ENCODE measurements at places on chromosomes 3 and 15.

DNA sequence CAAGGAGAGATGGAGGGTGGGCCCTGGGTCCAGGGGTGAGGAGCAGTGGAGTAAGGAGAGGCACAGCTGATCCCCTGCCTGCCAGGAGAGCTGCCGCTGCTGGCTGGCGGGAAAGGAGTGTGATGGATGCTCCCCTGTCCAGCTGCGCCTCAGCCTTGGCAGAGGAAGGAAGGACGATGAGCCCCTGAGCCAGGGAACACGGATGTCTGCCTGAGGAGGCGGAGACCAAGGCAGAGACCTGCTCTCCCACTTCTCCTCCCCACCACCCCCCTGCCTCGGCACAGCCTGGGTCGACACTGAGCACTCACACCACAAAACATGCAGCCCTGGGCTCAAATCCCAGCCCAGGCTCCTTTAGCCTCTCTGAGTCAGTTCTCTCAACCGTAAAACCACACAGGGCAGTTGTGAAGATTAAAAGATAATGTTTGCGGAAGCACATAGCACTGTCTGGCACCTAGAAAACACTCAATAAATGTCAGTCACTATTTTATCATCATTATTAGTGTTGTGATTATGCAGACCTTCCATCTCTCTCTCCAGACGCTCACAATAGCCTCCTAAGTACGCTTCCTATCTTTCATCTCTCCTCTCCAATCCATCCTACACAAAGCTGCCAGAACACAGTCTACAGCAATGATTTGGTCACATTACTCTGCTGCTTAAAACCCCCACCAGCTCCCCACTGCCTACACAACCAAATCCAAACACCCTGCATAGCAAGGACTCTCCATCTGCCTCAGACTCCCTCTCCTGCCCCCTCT lies 52.2 kb downstream of the SEMA5B start:
- no peak for DNase-seq

GRCh38 chr15:41512940-41513505 lies 604 bp downstream of the LTK start:
- DNase-seq, result no peak

DNA sequence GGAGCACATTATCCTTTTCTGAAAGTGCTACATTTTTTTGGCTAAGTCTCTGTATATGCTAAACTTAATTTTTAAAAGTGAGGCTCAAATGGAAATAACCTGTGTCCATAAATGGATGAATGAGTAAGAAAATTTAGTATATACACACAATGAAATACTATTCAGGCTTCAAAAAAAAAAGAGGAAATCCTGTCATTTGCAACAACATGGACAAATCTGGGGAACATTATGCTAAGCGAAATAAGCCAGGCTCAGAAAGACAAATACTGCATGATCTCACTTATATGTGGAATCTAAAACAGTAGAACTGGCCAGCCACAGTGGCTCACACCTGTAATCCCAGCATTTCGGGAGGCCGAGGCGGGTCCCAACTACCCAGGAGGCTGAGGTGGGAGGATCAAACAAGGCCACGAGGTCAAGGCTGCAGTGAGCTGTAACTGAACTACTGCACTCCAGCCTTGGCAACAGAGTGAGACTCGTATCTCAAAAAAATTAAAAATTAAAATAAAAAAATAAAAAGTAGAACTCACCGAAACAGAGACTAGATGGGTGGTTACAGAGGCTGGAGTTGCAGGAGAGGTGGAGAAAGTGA lies 25.8 kb downstream of the CCDC12 start:
- DNase-seq, result no peak

DNA sequence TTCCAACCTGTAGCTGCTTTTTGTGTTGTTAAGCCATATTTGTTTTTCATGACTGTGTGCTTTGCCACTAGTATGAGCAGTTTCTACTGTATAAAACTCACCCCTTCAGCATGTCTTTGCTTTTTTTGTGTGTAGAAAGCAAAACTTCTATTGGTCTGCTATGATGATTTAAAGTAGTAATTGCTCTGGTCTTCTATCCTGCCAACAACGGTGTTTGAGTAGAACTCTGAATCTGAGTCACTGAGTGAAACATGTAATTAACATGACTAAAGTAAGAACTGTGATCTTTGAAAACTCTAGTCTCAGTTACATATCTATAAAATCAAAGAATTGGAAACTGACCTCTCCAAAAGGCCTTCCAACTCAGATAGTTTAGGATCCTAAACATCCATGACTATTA lies 133.6 kb downstream of the TPRG1 start:
- DNase-seq, result no peak

- DNase-seq, result no peak
Measured at GRCh38 chr3:101667331-101667730, 9.6 kb downstream of the ZBTB11 start.

DNA sequence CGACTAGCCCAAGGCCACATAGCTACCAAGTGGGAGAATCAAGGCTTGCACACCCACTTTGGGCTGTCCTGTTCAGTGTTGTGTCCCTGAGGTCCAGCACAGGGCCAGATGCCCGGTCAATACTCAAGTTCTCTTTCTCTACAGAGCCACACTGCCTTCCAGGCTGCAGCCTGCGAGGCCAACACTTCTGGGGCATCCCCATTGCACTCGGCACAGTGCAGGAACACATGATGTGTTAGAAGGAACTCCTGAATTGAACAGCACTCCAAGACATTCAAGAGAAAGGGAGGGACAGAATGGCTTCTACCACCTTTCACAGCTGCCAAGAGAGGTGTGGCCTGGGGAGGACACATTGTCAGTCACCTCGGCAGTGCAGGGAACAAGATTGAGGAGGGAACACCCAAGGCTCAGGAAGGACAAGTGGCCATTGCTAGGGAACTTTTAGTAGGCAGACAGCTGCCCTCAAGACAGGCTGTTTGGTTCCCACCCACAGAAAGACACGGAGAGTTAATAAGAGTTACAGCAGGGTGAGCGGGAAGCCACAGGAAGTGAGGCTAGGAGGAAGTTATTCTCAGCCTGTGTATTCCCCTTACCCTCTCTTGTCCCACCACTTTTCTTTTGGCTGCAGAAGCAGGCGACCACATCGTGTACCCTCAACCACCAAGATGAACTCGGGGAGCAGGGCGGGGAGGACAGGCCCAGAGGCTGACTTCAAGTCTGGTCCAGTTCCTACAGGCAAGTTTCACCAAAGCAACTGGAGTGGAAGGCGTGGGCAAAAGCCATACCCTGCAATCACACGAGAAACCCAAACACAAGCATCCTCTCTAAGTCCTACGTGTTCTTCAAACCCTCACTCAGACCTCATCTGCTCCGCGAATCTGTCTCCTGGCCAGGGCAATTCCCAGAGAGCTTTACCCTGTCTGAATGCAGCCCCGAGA lies 69.4 kb downstream of the SRGAP3 start:
- DNase-seq, result no peak

DNA sequence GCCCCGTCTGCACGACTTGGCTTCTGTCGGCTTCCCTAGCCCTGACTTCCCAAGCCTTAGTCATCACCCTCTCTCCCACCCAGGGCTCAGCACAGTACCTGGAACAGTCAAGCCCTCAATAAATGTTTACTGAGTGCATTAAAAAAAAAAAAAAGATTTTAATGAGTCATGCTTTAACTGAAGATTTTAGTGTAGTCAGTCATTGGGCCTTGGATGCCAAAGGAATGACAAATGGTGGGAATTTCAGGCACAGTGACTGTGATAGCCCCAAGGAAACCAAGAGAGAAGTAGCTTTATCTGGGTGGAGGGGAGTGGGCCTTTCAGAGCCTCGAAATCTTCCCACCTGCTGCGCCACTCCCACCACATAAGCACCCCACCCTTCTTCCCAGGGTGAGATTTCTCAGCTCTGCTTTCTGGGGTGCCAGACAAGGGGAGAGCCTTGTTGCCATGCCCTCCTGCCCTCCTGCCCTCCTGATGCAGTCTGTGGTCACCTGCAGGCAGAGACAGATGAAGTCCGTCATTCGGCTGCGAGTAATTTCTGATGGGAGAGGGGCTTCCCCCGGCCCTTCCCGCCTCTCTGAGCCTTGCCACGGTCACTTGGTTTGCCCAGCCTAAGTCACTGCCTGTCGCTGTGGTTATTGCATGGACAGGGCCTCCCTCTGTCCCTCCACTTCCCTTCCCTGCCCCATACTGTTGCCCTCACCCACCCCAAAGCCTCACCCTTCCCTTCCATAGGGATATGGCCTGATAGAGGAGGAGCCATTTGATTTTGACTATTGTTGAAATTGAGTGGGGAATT lies 41.8 kb downstream of the SMAD3 start:
- DNase-seq, result no peak

DNA sequence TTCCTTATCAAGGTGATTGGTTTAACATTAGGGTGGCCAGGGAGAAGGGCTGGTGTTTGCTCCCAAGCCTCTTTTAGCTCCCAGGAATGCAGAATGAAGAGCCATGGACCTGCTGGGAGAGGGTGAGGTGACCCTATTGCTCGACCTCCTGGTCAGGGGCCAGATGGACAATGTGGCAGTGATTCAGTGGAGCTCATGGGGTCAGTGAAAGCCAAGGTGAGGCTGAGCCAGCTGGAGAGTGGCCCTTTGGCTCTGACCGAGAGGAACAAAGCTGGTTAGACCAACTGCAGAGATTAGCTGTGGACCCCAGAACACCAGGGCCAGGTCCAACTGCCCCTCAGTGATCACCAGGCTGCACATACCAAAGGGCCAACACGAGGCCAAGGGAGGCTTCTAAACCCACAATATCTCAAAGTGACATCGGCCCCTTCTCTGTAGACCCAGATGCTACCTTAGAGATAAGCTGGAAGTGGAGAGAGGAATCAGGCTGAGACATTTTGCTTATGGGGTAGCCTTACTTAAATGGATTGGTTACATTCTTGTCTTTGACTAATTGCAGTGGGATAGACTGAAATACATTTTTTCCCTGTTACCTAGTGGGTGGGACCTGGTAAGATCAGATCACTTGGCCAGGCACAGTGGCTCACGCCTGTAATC lies 15.8 kb upstream of the BTBD1 start:
- DNase-seq, result no peak

DNA sequence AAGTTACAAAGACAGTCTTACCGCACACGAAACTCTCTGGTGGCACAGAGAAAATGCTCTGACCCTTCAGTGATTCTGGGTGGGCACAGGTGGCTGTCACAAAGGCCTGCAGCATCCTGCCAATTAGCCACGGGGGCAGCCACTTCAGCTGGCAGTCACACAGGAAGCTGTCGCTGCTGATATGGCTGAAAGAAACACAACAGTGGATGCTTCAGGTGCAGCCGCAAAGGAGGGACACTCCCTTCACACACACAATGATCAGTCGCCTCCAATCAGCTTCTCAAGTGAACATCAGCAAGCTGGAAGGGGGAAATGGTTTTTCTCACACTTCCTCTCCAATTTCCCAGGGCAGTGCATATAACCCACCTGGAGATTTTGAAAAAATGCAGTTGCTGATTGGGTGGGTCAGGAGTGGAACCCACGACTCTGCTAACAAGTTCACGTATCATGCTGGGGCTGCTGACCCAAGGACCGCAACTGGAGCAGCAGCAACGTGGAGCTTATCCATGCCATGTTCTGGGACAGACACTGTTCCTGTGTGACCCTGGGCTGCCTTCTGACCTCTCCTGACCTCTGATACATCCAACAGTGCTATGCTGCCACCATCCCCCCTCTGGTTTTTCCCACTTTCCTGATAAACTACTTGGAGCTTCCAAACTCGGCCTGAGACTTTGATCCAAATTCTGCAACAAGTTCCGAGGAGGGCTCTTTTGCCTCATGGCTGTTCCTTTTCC lies 106.6 kb downstream of the LRIG1 start:
- DNase-seq, result no peak

DNA sequence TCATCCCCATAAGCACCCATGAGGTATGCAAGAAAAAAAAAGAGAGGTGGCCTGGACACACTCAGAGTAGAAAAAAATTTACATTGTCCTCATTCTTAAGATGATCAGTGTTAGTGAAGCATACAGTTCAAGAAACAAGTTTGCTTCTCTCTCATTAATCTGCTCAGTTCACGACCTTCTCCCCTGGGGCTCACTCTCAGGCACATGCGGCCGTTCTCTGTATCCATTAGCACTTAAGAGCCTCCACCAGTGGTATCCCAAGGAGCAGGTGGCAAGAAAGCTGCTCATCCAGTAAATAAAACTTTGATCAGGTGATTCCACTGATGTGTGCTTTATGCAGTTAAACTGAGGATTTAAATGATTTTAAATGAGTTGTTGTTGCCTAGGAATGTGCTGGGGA lies 57.4 kb downstream of the ARHGAP31 start:
- DNase-seq, result no peak

DNA sequence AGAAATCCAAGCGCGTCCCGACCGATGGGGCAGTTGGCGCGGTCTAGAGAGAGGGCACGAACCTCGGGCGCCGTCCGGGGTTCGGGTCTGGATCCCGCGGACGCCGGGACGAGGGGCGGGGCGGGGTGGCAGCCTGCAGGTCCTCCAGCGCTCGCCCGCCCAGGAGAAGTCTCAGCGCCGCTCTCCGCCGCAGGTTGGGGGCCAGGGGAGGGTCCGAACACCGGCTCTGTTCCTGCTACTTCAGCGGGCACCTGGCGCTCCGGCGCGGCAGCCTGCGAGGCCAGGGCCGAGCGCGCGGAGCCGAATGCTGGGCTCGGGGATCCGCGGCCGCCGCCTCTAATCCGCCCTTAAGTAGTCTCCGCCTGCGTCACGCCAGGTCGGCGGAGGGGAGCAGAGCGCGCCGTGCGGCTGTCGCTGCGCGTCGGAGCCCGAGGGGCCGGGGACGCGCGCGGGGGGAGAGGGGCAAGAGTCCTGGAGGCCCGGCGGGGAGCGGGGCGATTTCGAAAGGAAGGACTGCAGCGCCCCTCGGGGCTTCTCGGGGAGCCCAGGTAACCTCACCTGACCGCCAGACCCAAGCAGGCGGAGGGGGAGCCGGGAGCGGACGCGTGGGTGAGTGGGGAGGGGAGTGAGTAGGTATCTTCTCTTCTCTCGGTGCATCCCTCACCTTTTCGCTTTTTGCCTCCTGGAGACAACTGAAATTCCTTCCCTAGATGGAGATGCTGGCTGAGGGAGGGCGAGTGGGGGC lies at the start of gene GJD2:
TSS of gene GJD2 (minus strand) at position 325 of the 745 bp plus-strand sequence. CDS start 510 bp downstream, outside the sequence.
- DNase-seq, result no peak

Data from HuH-7.5 (cell line).